Caki2 (cell line): ENCODE measurements at places on chromosomes 11 and 22. TPM values are rescaled to one million over a fixed set of nuclear protein-coding genes. Genes with fewer than 3 reads are reported as not detected.

Gene OR2AG2
- total RNA-seq, result not detected in 2 replicates

Gene SYNGR1
- total RNA-seq, result 33.7 and 47.8 TPM in 2 replicates

DNA sequence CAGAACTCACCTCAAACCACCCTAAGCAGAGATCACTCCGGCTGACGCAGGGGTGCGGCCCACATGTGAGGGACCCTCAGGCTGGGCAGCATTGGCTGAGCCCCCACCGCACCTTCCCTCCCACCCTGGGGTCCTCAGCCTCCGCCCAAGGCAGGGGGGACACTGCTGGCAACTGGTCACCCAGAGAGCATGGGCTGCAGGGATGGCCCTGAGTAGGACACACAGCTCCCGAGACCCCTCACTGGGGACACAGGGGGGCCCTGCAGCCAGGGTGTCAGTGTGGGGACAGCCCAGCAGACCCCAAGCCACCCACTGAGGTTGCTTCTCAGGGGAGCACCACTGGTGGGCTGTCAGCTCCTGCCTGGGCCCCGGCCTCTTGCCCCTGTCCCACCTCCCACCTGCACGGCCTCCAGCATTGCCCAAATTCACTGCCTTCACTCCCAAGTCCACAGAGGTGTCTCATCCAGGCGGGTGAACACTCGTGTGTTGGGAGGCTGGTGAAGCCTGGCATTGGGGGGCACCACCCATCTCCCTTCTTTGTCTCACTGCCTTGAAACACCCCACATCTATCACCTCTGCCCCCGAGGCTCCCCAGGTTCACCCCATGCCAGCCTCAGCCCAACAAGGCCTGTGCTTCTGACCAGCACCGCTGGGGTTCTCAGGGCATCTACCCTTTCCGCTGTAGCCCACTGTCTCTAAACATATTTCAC lies 4.7 kb downstream of the C11orf21 start:
- no peak for DNase-seq

- DNase-seq, result no peak
These were observed 5.3 kb upstream of the JAML start for GRCh38 chr11:118230088-118230487.

- no peak for DNase-seq
These were observed 3.2 kb downstream of the NELL1 start for GRCh38 chr11:20672575-20672974.
